Brain (organoid and tissue), 16 donors: ENCODE measurements at places on chromosomes 4 and X.

GRCh38 chrX:110286106-110286505 is 31.8 kb downstream of the AMMECR1 start:
- no peak for DNase-seq

- DNase-seq: no peak
Measured at GRCh38 chr4:145301386-145302080, 121.1 kb upstream of the OTUD4 start.

GRCh38 chr4:145178740-145179280 is 1.6 kb downstream of the OTUD4 start:
- no peak for DNase-seq

GRCh38 chrX:132786217-132786616 is 172.2 kb downstream of the HS6ST2 start:
- no peak for DNase-seq

DNA sequence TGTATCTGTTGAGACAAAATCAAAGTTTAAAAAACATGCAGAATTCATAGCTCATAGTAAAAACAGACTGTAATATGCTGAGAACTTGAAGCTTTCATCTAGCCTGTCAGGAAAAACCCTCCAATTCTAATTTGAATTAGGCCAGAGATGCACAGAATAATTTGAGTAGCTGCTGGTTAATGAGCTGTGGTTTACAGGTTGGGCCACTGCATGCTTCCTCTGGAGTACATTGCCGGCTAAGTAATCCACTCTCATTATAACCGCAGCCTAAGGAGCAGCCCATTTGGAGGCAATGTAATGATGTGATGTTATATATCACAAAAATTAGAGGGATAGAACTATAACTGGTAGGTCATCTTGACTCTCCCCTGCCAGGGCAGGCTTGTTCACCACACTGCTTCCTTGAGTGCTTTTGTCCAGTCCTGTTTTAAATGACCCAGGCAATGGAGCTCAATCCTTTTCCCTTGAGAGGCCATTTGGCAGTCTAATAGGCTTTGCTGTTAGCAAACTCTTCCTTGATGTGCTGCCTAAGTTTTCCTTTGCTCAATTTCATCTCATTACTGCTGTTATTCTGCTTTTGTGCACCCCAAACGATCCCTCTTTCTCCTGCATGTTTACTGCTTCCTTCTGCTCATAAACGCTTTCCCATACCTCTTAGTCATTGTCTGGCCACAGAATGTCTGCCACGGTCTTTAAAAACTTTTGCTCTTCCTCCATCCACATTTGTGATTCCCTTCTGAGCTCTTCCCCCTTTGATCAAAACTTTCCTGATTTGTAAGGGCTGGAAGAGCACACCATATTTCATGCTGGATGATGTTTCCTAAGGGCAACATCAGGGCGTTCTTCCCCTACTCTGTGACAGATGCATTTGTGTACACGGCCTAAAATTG is 230.9 kb downstream of the C4orf33 start:
- no peak for DNase-seq

DNA sequence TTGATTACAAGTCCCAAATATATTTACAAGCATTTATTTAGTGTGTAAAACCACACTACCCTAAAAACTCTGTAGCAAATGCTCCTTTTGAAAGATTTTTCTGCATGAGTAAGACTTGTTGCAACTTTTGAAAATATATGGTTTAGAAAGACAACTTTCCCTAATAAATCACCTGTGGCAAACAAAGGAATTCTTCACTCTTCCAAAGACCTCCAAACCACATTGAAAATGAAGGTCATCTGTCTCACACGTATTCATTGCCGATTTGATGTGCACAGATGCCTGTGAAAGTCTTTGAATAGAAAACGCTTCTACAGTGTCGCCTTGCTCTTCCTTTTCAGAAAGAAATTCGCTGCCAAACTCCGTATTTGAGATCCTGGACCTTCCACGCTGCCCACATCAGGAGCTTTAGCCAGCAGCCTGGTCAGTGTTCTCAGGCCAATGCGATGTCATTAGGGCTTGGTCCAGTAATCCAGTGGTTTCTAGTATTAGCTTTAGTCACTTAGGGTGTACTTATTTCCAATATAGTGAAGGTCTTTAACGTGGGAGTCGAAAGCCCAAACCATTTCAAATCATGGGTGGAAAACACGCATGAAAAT is 22.2 kb downstream of the SPINK2 start:
- DNase-seq: no peak

- peak; percentile 9 for DNase-seq
Measured at GRCh38 chr4:171390626-171391025, 422.6 kb upstream of the GALNTL6 start.

DNA sequence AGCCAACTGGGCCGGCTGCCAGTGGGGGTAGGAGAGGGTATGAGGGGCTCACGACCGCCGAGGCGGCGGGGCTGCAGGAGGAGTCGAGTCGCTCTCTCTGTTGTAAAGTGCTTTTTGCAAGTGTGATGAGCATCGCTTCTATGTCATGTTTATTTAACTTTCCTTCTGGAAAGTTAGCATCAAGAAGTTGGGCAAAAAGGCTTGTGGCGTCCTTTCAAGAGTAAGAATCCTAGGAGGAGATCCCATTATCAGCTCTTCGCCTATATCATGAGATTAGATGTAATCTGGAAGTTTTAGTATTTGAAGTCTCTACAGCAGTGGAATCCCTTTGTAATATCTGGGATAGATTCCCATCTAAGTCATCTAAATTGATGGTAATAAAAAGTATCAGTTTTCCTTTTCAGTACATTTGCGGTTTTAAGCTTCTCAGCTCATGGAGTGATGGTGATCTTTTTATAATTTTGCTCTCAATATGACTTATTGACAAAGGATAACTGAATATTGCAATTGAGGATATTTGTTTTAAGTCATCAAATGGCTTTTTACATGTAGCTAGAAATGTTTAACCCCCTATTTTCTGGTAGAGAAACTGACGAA is 1.7 kb downstream of the GALNT7 start:
- DNase-seq: no peak

- no peak for DNase-seq
Measured at GRCh38 chrX:71618303-71618721, at the start of gene CXCR3. Gene CXCR3 (minus strand): TSS chrX:71618511. CDS start chrX:71618449, 62 bp downstream.

- DNase-seq: no peak
Measured at GRCh38 chr4:70873216-70873615, 29.0 kb upstream of the MOB1B start.

DNA sequence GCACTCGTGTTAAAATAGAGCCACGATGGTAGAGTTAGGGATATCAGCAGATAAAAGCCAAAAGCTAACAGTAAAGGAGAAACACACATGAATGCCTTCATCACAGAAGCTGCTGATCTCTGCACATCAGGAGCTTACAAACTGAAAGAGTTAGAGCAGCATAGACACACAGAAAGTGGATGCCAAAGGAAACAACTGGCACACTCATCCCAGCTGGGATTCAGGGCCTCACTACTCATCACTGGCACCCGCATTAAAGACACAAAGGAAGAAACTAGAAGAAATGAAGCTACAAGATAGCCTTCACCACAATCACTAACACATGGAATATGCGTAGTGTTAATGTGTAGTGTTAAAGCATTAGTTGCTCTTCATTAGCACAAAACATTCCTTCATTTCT is 156.4 kb upstream of the TBL1X start:
- DNase-seq: no peak

DNA sequence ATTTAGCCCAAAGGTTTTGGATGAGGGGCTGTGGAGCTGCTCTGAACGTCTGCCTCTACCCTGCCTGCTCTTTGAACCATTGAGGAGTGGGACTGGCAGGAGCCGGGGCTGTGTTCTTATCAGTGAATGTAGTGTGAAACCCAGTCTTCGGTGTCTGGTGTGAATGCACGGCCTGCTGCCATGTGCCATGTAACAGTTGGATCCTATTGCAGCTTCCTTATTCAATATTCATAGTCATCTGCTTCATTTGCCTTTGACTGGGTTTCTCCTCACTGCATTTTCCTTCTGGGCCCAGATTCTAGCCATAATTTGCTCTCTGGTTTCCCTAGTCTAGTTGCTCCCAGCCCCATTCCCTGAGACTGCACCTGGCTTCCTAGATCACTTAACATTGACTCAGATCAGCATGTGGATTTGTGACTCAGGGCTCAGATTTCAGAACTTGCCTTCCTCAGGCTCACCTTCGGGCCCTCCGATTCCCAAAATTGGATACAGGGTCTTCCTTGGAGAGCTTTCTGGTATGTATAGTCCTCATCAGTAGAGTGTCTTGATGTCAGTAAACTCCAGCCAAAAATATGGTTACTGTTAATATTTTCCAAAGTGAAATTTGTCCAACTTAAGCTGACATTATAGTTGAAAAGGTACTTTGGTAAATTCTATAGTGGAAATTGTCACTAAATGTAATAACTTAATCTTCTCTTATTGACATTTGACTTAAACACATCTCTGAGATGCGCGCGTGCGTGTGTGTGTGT is 94.0 kb upstream of the DDIT4L start:
- peak; percentile 98 for DNase-seq

DNA sequence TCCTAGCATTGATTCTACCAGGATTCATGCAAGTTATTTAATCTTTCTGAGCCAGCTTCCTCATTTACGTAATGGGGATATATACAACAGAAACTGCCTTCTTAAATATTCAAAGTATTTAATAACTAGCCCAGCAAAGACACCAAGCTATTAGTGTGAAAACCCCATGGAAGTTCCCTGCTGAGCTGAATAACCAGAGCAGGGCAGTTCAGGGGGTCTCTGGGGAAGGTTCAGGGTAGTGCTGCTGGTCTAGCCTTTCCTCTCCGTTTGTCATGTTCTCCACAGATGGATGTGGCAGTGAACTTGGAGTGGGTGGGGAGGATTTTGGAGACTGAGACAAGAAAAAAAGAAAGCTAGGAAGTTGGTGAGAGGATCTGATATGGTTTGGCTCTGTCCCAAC is 240.8 kb upstream of the TAPT1 start:
- DNase-seq: no peak

DNA sequence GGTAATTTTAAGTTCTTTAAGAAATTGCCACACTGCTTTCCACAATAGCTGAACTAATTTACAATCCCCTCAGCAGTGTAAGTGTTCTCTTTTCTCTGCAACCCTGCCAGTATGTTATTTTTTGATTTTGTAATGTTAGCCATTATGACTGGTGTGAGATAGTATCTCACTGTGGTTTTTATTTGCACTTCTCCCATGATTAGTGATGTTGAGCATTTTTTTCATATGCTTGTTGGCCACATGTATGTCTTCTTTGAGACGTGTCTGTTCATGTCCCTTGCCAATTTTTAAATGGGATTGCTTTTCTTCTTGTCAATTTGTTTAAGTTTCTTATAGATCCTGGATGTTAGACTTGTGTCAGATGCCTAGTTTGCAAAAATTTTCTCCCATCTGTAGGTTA is 86.1 kb downstream of the BMP3 start:
- DNase-seq: no peak

DNA sequence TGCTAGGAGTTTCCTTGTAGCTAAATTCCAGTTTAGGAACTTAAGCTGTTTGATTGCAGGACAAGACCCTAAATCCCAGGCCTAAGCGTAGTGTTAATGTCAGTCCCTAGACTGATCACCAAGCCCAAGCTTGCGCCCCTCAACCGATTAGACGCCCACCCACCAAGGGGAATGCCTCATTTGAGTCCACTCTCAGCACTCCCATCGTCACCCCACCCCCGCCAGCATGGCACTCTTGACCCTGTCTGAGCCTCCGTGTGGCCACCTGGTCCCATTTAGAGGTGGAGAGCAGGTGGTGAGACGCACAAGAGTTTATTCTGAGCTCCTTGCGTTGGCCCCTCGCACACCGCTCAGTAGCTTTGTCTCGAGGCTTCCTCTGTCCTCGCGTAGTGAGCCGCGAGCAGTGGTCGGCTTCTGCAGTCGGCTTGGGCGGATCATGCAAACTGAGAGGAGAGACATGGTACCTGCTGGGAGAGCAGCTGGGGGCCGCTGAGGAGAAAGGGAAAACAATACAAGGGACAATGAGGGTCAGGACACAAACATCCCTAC is 48.5 kb upstream of the ZNF157 start:
- no peak for DNase-seq

GRCh38 chrX:154369449-154370299 is 4.8 kb downstream of the FLNA start:
- peak; percentile 62 for DNase-seq

GRCh38 chr4:75056277-75056676 is 123.4 kb downstream of the PARM1 start:
- no peak for DNase-seq
